Muscle of arm (tissue), 14 donors: ENCODE measurements at places on chromosomes 2 and 18. TPM values are rescaled to one million over a fixed set of nuclear protein-coding genes. Genes with fewer than 3 reads are reported as not detected.

Gene MDH1B
- 0.34 TPM for polyA plus RNA-seq

Gene CCDC121
- polyA plus RNA-seq: 5.2 TPM

Gene SRD5A2
- polyA plus RNA-seq: not detected

Gene ERICH2
- polyA plus RNA-seq: 1.7 TPM

Gene PDE1A
- 12.8 TPM for polyA plus RNA-seq

Gene PSMA8
- polyA plus RNA-seq: not detected

Gene GPR155
- 6.8 TPM for polyA plus RNA-seq

Gene GALNT13
- 1.0 TPM for polyA plus RNA-seq

Gene CELF4
- 2.5 TPM for polyA plus RNA-seq

Gene CD302
- 16.4 TPM for polyA plus RNA-seq

Gene ATP8B1
- polyA plus RNA-seq: 4.9 TPM

Gene TACR1
- 0.38 TPM for polyA plus RNA-seq

Gene SMAD4
- polyA plus RNA-seq: 120 TPM

Gene CYP26B1
- polyA plus RNA-seq: 7.7 TPM

Gene SLC23A3
- polyA plus RNA-seq: 2.1 TPM

Gene RAX
- not detected for polyA plus RNA-seq

Gene CROCC2
- 0.21 TPM for polyA plus RNA-seq

Gene SIGLEC15
- 0.29 TPM for polyA plus RNA-seq

Gene SPDYA
- 2.1 TPM for polyA plus RNA-seq

Gene DPP4
- 8.6 TPM for polyA plus RNA-seq
